Activated gamma-delta T cell treated with Interleukin-2 at 50 U/mL for 16 hours (primary cell): ENCODE measurements at places on chromosomes 3 and 15.

- DNase-seq, result no peak
These were observed 783 bp upstream of the ISG20 start for GRCh38 chr15:88637841-88638625.

DNA sequence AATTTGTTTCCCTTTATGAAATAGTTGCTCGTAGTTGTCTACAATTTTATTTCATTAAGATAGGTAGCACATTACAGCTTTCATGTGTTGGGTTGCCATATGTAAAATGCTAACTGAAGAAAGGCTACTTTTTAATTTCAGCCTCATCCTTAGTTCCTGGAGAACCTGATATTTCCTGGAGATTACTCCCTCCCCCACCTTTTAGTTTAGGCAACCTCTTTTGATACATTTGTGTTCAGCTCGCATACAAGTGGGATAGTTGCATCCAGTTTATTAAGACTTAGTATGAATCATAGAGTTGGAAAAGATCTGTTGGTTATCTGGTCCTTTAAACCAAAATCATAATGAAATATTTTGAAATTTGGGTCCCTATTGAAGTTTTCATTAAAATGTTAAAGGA, 6.0 kb downstream of the SETD5 start:
- no peak for DNase-seq

- DNase-seq, result no peak
These were observed 21.9 kb upstream of the CP start for GRCh38 chr3:149243540-149243939.

DNA sequence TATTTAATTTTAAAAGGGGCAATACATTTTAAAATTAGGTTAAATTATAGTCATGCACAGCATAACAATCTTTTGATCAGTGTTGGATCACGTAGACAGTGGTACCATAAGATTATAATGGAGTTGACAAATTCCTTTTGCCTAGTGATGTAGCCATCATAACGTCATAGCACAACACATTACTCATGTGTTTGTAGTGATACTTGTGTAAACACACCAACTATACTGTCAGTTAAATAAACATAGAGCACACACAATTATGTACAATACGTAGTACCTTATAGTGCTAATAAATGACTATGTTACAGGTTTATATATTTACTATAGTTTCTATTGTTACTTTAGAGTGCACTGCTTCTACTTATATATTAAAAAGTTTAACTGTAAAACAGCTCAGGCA, 31.2 kb downstream of the FOXB1 start:
- DNase-seq, result no peak

- DNase-seq, result no peak
These were observed 37.9 kb downstream of the ACP3 start for GRCh38 chr3:132354916-132355702.

DNA sequence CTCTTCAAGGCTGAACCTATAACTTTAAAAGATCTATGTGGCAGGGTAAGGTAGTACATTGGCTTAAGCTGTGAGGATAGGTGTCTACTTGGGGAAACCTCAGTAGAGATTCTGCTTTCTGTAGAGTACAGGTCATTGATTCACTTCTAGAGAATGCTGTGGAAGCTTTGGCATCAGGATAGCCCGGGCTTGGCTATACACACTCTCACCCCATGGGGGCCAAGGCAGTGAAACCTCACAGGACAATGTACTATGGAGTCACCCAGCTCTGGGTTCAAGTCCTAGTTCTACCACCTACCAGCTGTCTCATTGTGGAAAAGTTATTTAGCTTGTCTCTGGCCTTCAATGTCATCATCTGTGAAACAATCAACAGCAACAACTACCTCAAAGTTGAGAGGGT, 9.0 kb downstream of the MTFMT start:
- DNase-seq, result no peak

DNA sequence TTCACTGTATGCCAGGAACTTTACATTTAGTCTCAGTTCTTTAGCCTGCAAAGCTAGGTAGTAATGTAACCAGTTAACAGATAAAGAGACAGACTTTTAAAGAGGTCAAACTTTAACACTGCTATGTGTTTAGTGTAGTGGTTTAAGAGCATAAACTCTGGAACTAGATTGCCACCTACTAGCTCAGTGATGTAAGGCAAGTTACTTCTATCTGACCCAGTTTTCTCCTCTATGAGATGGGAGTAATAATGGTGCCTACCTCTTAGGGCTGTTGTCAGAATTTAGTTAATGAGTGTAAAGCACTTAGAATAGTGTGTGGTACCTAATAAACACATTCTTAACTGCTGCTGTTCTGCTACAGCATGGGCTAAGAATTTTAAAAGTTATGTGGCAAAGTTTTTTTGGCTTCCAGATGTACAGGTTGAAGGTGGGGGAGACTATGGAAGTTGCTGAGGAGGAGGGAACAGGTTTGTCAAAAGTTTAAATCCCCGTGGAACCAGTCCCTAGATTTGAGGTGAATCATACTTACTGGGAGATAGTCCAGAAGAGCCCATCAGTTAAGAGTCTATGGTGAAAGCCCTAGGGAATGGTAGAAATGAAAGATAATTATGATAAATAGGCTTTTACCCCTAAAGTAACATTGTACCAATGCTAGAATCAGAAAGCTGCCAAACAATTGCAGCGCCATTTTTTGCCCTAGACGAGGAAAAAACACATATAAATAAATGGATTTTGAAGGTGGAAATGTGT, 13.9 kb downstream of the TSC22D2 start:
- no peak for DNase-seq

GRCh38 chr3:126816986-126817777, 113.1 kb downstream of the CHCHD6 start:
- no peak for DNase-seq

GRCh38 chr15:76123031-76123430, 63.2 kb downstream of the TMEM266 start:
- no peak for DNase-seq

DNA sequence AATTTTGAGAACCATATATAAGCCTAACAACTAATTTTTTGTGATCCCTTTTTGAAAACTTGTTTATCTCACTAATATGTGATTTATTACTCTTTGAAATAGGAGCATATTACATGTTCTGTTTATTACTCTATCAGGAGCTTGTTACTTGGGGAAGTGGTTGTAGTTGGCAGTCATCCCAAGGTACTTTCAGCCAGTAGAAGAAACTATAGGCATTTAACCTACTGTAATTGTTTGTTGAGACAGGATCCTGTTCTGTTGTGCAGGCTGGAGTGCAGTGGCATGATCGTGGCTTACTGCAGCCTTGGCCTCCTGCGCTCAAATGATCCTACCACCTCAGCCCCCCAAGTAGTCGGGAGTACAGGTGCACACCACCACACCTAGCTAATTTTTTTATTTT, 195.6 kb downstream of the TCF12 start:
- no peak for DNase-seq

- DNase-seq, result no peak
These were observed 77.8 kb downstream of the LIPC start for GRCh38 chr15:58509556-58509955.

GRCh38 chr3:13261104-13261830, 158.9 kb downstream of the NUP210 start:
- DNase-seq, result no peak

DNA sequence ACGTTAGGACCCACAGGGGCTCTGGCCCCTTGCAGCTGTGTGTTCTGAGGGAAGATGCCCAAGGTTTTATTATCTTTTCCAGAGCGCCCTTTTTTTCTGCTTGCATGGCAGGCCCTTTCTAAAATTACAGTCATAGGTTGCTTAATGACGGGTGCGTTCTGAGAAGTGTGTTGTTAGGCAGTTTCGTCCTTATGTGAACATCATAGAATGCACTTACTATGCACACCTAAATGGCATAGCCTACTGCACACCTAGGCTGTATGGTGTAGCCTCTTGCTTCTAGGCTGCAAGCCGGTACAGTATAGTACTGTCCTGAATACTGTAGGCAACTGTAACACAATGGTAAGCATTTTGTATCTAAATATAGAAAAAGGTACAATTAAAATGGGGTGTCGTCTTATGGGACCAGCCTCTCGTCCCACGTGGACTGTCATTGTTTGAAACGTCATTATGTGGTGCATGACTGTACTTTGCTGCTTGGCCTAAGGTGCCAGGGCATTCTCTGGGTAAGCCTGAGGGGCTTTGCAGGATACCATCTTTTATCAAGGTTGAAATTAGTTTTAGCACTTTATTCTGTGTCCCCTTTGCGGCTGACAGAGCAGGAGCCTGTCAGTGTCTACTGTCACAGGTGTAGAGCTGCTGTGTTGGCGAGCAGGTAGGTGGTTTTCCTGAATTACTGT, 10.9 kb downstream of the KLF13 start:
- DNase-seq, result no peak

- no peak for DNase-seq
These were observed 4.6 kb upstream of the PRICKLE2 start for GRCh38 chr3:64229903-64230302.

- no peak for DNase-seq
These were observed 29.6 kb downstream of the PPP4R2 start for GRCh38 chr3:73026111-73026759.

DNA sequence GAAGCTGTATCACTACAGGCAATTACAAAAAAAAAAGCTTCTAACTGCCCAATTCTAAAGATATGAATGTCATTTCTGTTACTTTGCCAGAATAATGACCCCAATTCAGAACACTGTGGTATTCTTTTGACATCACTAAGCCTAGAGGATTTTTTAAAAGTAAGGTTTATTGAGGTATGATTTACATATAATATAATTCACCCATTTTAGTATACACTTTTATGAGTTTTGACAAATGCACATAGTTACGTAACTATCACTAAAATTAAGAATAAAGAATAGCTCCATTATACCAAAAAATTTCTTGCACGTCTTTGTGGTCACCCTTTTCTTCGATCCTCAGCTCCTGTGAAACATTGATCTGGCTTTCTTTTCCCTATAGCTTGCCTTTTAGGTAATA, 74.0 kb upstream of the PLSCR5 start:
- no peak for DNase-seq

- no peak for DNase-seq
These were observed 200.6 kb upstream of the ROBO1 start for GRCh38 chr3:79968418-79968817.

DNA sequence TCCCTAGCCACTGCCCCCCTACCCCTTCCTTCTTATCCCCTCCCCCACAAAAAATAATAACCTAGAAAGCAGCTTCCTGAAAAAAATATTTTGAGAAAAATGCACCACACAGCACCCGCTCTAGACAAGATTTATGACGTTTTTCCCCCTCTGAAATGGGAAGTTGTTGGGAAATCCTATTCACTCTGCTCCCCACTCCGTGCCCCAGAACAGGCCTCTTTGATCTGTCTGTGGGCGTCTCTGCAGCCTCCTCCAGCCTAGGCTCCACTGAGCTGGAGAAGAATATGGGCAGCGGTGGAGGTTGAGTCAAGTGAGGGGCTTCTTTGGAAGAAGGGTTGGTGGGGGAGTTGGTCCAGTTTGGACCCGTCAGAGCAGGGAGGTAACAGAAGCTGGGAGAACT, 28.5 kb upstream of the POLG start:
- DNase-seq, result no peak

GRCh38 chr15:90394748-90395442, 6.9 kb downstream of the IQGAP1 start:
- DNase-seq, result no peak

GRCh38 chr15:68687136-68687735, 108.4 kb downstream of the CORO2B start:
- no peak for DNase-seq

DNA sequence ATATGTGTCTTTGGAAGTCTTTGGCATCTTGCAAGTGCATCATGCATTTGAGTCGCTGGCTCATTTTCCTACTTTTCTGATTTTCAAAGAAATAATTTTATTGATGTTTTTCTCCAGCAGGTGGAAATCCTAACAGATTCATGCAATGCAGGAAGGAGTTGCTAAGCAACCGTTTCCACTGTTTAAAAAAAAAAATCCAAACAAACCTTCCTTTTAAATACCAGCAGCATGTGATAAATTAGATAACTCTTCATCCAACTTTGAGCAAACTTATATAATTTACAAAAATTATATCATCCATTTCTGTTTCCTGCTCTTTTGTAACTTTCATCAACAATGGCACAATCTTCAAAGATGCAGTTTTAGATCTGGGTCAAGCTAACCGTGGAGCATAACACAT, 364.1 kb downstream of the MFSD1 start:
- DNase-seq, result no peak
